ENCODE measurements at places on chromosomes 7 and 10.

DNA sequence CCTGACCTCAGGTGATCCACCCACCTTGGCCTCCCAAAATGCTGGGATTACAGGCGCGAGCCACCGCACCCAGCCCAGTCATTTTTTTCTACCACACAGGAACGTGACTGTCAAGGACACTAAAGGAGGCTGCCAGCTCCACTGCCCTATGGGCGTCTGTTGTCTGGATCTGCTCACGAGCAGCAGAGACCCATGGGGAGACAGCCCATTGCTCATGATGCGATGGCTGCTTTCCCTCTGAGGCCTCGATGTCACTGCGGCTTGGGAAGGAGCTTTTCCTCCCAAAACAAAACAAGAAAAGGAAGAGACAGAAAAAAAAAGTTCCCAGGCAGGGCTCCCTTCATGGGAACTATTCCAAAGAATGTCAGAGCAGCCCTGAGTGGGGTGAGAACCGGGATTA, 70.5 kb downstream of the DENND2A start:
- no peak for DNase-seq

- DNase-seq: no peak
These were observed 122.8 kb downstream of the CUBN start for GRCh38 chr10:17006631-17007417.

DNA sequence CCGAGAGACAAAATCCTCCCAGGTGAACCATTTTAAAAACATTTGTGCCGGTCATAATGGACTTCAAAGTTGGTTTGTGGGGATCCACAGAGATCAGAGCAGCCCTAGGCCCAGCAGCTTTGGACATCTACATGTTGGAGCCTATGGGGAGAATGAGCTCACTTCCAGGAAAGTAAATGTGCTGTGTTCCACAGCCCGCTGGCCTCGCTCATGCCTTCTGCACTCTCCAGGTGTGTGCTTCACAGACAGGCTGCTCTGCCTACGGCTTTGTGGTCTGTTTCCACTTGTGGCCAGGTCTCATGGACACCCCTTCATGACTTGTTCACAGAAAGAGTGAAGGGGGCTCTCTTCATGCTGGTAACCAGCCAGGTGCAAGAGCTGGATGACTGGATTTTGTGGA, 141.6 kb downstream of the ADARB2 start:
- DNase-seq: no peak

GRCh38 chr7:93238131-93238530, 6.0 kb downstream of the VPS50 start:
- DNase-seq: no peak

DNA sequence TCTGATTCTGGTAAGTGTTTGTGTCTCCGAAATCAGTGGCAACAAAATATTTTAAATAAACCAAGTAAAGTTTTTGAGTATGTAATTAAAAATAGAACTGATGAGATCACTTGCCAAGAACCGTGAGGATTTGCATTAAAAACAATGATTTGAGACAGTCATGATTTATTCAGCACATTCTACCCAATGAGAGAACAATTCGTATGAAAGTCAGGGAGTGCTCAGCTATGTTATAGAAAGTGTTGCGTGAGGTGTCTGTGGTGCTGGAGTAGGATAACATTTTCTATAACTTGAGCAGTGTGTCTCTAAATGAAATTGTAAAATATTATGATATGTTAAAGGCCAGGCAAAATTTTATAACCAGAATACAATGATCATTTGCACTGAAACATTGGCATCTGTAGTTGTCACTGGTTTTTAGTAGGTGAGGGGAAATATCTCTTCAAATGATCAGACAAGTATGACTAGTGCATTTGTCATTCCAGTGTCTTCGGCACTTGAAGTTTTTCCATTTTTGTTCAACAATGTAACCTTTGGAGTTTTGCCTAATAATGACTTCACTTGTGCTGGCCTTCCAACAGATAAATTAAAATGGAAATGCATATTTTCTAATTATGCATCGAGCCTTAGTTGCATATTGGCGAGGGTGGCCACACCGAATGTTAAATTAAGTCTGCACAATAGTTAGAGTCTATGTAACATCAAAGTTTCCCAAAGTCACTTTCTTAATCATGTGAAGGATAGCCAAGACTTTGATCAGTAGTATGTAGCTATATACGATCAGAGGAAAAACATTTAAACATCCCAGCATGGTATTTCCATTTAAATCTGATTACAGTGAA, 335.9 kb downstream of the GFRA1 start:
- no peak for DNase-seq

GRCh38 chr10:54691331-54691730, 109.7 kb downstream of the PCDH15 start:
- DNase-seq: no peak

DNA sequence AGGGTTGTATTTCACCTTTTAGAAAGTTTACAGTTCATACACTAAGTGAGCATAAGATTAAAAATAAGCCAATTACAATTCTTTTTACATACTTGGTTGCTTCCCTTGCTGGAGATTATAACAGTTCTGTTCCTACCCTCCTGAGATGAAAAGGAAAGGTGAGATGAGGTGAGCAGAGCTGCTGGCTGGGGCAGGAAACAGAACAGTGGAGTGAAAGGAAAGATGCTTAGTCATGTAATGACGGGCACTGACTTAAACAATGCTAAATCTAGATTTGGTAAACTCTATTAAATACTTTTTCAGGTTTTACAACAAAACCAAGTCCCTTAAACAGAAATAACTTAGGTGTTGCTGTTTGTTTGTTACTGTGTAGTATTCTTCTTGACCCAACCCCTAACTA, 19.9 kb upstream of the ZEB1 start:
- DNase-seq: no peak

GRCh38 chr10:23157691-23158369, 34.3 kb upstream of the PTF1A start:
- DNase-seq: no peak

All from occipital lobe (tissue), 3 donors.